Pancreas (tissue), 10 donors: ENCODE measurements at places on chromosomes 16 and 17. TPM values are rescaled to one million over a fixed set of nuclear protein-coding genes. Genes with fewer than 3 reads are reported as not detected.

The TBC1D3G gene
- total RNA-seq = 1.6 TPM

GRCh38 chr17:42979511-42980273, at the start of gene PTGES3L:
PTGES3L (minus strand) TSS chr17:42980080; CDS start chr17:42980053, 27 bp downstream.
- H3K4me3 ChIP-seq = peak within 1 kb of the TSS; percentile 68
- no peaks in the 10 kb centered on the region for H3K36me3 ChIP-seq
- no peaks in the 10 kb centered on the region for H3K27me3 ChIP-seq

The SCNN1B gene
- total RNA-seq = 1.6 TPM

The HOXB5 gene
- total RNA-seq = 0.20 TPM

- H3K4me3 ChIP-seq = no peak overlapping the region
- DNase-seq = no peak
- H3K27me3 ChIP-seq = no peaks in the 10 kb centered on the region
- no peaks in the 10 kb centered on the region for H3K36me3 ChIP-seq
- no peak overlapping the region for H3K27ac ChIP-seq
Measured at GRCh38 chr16:17497648-17498047, 26.9 kb upstream of the XYLT1 start.

- H3K36me3 ChIP-seq = no peaks in the 10 kb centered on the region
- no peaks in the 10 kb centered on the region for H3K27me3 ChIP-seq
- no peaks in the 10 kb centered on the region for H3K4me1 ChIP-seq
Measured at GRCh38 chr17:37146086-37147064, 197.6 kb downstream of the AATF start.

The CYBA gene
- 38.0 TPM for total RNA-seq

GRCh38 chr17:64242633-64243032, 20.4 kb downstream of the TEX2 start:
- no peak overlapping the region for H3K4me3 ChIP-seq
- H3K27me3 ChIP-seq = no peaks in the 10 kb centered on the region
- H3K27ac ChIP-seq = no peak overlapping the region
